GM04503 (cell line): ENCODE measurements at places on chromosomes 7 and 10.

DNA sequence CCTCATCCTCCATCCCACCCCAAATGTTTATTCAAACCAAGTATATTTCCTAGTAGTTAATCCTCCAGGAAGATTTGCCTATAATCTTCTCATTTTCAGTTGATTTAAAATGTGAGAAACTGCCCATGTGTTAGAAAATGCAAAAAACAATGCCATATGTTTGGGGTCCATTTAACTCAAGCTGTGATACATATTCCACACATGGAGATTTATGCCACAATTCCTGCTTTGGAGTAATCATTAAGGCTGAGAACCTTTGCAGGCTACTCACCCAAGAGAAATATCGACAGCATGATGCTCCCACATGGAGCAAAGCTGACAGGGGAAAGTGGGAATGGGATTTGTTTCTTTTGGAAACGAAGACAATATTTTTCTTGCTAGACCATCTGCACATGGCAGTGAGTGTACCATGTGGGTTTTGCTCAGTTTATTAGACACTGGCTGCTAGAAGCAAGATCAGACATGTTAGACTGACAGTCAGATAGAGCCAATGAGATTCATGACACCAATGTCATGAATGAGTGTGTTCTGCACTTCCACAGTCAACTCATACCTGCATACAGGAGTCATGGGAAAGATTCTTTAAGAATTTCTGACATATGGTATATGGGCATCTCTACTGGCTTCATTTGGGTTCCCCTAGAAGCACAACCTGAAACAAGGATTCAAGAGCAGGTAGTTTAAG, 3.4 kb upstream of the GRM8 start:
- no peak for DNase-seq

DNA sequence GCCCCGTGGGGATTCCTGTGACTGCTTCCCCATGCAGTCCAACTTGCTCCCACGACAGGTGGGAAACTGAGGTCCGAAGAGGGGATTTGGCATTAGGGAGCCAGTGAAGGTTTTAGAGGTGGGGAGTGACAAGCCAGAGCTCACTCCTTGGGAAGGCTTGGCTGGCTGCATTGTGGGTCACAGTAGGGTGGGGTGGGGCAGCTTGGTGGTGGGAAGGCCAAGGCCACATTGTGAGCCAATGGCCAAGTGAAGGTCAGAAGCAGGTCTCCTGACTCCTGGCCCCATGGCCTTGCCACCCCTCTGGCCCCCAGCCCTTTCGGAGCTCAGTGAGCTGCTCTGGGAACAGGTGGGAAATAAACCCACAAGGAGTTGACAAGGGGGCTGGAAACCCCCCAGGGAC, 2.5 kb downstream of the C10orf105 start:
- no peak for DNase-seq

- DNase-seq, result no peak
Observed at GRCh38 chr7:155959894-155960293, 147.6 kb upstream of the SHH start.

DNA sequence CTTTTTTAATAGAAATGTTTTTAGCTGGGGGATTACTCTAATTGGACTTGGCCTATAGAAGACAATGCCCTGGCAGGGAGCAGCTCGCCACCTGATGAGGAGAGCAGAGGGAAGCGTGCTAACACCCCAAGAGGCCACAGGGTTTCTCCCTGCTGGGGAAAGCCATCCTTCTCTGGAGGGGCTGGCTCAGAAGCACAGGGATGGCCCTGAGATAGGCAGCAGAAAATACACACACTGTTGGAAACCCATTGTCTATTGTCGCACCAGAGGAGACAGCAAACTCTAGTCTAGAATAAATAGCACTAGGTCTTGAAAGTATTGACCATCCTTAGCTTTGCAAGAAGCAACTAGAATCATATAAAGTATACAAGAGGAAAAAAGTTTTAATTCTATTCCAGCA, 5.4 kb downstream of the COBL start:
- DNase-seq, result no peak

- no peak for DNase-seq
Observed at GRCh38 chr10:45179691-45180090, 135.7 kb downstream of the OR13A1 start.

DNA sequence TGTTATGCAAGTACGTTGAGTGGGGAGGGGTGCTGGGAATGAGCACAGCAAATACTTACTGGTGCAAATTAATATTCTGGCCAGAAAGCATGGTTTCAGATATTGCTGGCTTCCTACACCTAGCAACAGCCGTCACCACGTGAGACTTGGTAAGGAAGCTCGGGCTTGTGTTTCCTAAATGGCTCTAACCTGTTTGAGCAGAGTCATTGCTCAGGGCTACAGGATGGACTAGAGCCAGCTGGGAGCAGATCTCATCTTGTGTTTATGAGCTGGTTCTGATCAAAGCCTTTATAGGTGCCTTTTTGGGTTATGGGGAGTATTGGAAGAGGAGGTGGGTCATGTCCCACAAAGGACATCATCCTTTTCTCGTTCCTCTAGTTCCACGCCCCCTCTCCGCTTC, 200.3 kb downstream of the BUB3 start:
- DNase-seq, result no peak

GRCh38 chr10:32538256-32538655, 92.3 kb downstream of the CCDC7 start:
- no peak for DNase-seq

DNA sequence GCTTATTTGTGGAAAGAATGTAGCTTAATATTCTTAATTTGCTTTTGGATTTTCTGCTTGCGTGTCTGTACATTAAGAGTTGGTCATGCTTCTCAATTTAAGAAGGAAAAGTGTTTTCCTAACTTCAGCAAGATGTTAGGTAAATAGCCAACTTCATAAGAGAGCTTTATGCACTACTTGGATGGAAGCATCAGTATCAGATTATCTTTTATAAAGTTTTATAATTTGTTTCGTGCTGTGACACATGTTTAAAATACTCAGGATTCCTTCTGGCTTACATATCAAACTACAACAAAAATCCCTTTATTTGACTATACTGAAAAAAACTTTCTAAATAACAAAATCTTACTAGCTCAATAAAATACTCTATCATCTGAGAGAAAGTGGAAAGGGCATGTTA, 34.8 kb upstream of the AGR2 start:
- peak; percentile 31 for DNase-seq

- no peak for DNase-seq
Observed at GRCh38 chr10:113948048-113948447, 93.6 kb downstream of the NHLRC2 start.

DNA sequence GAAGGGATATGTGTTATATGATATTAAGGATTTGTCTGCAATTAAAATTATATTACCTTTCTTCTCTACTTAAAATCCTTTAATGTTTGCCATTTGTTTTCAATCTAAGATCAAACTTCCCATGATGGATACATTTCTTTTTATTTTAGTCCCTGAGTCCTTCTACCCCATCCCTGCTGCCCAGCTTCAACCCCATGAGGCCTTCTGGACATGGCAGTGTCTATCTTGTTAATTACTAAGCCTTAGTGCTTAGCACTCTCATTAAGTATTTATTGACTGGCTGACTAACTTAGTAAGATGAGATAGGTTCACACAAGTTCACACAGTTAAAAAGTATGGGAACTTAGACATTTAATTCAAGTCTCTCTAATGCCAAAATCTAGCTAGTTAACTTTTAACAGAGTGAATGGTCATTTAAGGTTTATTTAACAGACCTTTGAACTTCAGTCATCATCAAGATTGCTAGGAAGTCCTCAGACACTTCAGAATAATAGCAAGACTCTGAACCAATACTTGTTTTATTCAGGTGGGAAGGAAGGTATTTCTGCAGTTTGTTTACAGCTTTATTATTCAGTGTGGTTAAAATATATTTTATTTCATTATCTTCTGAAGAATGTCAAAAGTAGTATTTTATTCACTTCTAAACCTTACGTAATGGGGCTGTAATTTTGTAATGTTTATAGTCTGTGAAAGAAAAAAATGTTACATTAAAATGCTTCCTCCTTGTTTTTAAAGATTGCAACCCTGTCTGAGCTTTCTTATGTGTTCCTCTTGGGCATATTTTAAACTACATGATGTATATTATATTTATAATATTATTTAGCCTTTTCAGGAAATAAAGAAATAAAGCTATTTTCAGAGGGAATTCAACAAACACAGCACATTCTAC, 848.9 kb downstream of the REEP3 start:
- DNase-seq, result no peak

GRCh38 chr7:76047305-76047810, 442 bp downstream of the STYXL1 start:
- DNase-seq, result no peak

- DNase-seq, result no peak
Observed at GRCh38 chr7:77327932-77328628, 88.1 kb downstream of the GSAP start.

DNA sequence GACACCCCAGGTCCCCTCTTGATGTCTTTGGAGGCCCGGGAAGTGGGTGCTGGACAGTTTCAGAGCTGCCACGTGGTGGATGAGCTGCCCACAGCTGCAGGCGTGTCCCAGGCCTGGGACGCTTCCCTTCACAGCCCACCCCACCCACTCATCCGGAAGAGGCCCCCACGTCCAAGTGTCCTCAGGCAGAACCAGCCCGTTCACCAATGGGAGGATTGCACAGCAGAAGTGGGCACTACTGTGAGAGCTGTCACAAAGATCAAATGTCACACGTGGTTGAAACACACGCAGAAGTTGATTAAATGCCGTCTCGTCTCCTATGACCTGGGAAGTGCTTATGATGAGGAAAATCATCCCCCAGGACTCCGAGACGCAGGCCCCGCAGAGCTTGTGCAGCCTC, 52.9 kb downstream of the STK32C start:
- DNase-seq, result no peak

GRCh38 chr10:99297033-99297432, 32.1 kb upstream of the CNNM1 start:
- DNase-seq, result no peak

DNA sequence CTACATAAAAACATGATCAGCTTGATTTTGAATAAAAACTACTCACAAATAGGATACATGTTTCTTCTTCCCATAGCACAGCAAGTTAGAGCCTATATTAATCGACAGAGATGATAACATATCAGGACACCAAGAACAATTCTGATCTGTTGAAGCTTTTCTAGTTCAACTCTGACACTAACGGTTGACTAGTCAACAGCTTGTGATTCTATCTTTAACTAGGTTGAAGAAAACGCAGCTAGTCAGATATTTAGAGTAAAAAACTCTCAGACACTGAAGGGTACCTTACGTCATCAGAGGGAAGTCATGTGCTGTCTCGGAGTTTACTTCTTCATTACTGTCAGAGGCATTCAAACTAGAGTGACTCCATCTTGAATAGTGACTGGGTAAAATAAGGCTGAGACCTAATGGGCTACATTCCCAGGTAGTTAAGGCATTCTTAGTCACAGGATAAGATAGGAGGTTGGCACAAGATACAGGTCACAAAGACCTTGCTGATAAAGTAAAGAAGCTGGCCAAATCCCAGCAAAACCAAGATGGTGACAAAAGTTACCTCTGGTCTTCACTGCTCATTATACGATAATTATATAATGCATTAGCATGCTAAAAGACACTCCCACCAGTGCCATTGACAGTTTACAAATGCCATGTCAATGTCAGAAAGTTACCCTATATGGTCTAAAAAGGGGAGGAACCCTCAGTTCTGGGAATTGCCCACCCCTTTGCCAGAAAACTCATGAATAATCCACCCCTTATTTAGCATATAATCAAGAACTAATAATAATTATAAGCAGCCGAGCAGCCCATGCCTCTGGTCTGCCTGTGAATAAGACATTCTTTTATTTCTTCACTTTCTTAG, 21.3 kb downstream of the CCDC71L start:
- DNase-seq, result no peak

DNA sequence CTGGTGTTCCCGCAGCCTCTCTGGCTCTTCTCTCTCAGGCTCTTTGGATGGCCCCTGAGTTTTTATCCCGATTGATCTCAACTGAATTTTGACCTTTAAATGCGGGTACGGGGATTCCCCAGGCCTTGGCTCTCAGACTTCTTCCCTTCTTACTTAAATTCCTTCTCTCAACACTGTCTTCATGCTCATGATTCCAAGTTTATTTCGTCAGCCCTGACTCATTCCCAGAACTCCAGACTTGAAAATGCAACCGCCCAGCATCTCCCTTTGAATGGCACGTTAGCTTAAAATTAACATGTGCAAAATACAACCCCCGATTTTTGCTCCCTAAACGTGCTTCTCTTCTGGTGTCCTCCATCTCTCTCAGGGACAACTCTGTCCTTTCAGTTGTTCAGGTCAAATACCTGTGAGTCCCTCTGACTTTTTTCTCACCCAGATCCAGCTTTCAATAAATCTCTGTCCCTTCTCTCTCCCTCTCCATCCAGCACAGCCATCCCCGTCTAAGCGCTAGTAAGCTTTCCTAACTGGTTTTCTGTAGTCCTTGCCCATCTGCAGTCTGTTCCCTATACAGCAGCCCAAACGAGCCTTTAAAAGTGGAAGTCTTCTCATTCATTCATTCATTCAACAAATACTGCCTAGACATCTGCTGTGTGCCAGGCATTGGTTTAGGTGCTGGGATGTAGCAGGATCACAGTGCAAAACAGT, 7.1 kb downstream of the HECW1 start:
- peak; percentile 71 for DNase-seq

- no peak for DNase-seq
Observed at GRCh38 chr10:91164520-91165065, 55.9 kb upstream of the PCGF5 start.

DNA sequence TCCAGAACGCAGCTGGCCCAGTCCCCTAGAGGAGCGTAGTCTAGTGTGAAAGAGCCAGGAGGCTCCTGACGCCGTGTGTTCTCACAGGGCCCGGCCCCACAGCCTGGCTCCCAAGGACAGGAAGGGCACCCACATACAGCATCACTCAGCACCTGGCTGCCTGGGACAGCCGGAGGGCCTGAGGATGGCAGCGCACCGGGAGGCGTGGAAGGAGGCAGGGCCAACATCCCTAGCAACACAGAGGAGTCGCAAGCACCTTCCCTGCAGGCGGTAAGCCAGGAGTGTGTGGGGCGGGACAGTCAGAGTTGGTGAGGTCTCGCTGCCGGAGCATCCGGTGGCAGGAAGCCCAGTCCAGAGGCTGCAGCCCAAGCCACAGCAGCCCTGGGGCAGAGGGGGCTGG, 125.8 kb downstream of the MAD1L1 start:
- DNase-seq, result no peak

- DNase-seq, result no peak
Observed at GRCh38 chr7:2760098-2760889, 72.3 kb downstream of the AMZ1 start.

DNA sequence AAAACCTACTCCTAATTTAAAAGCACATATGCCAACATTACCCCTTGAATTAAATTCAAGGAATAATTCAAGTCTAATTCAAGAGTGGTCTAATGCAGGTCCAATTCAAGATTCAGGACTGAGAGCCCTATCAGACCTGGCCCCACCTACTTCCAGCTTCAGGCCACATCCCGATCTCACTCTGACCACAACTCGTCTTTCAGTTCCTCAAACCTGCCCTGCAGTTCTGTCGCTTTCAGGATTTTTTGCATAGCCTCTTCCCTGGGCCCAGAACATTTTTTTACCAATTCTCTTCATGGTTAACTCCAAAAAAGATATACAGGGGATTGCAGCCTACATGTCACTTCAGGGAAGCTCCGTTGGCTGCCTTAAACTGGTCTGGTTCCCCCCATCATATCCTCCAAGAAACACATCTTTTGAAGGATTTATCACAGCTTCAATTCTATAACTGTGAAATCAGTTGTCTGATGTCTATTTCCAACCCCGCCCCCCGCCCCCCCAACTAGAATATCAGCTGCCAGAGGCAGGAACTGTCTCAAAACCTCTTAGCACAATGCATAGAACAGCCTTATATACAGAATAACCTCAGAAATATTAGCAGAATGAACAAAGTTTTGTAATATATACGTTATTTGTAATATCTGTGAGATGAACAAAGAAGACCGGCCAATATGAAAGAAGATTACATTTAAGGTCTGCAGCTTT, 20.8 kb downstream of the CCDC6 start:
- no peak for DNase-seq
